ENCODE measurements at places on chromosomes 6 and 20. TPM values are rescaled to one million over a fixed set of nuclear protein-coding genes. Genes with fewer than 3 reads are reported as not detected.

DNA sequence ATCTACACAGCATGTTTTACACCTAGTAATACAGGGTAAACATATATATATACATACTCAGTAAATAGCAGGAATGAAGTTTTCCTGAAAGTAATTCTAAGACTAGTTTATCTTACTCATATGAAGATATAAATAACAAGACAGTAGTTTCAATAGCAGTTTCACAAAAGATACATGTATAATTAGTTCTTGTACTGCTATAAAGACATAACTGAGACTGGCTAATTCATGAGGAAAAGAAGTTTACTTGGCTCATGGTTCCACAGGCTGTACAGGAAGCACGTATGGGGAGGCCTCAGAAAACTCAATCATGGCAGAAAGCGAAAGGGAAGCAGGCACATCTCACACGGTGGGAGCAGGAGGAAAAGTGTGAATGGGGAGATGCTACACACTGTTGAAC, 16.9 kb downstream of the RARS2 start:
- DNase-seq, result no peak

DNA sequence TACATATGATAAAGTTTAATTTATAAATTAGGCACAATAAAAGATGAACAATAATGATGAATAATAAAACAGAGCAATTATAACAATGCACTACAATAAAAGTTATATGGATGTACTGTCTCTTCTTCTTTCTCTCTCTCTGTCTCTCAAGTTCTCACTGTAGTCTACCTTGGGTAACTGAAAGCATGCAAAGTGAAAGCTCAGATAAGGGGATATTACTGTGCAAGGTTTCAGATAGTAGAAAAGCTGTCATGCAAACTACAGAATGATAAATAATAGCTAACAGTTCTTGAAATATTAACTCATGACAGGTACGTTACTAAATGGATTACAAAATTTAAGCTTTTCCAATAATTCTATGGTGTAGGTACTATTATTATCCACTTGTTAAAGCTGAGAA, 311.9 kb upstream of the PRDM1 start:
- no peak for DNase-seq

Gene CHMP4B
- polyA plus RNA-seq, result 105 TPM

DNA sequence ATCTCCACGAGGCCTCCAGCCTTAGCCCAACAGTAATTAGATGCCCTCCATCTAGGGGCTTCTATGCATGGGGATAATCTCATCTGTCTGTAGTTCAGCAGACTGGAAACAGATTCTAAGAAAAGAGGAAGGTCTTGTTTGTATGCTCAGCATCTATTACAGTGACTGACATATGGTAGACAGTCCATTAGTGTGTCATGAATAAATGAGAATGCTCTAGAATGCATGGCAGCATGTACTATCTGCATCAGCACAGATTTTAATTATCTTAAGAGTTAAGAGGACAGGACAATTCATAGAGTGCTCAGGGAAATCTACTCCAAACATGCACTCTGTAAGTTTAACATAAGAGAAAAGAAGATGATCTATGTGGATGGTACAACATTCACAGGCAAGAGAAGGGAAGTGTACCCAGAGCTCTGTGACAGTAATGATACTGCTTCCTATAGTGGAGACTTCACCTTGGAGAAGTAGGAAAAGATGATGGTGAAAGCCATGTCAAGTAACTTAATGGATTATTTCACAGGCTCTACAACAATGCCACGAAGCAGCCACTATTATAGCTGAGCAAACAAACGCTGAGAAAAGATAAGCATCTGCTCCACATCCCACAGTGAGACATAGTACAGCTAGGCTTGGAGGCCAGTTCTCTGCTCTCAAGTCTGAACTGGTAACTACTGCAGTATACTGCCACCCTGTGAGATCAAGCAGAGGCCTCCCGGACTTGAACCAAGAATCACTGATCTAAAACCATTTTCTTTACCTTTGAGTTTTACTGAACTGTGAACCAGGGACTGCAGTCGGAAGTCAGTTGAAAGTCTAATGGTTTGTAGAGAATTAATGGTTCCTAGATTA, 309.2 kb upstream of the SPTLC3 start:
- DNase-seq, result no peak

GRCh38 chr6:70474751-70475150, 61.4 kb downstream of the FAM135A start:
- DNase-seq, result no peak

Gene BCAS1
- polyA plus RNA-seq, result 2.5 TPM

Gene COQ3
- polyA plus RNA-seq, result 12.1 TPM

Data from renal cortex interstitium (tissue), 15 donors.